Tibial nerve (tissue), 4 donors: ENCODE measurements at places on chromosomes 3 and 15.

DNA sequence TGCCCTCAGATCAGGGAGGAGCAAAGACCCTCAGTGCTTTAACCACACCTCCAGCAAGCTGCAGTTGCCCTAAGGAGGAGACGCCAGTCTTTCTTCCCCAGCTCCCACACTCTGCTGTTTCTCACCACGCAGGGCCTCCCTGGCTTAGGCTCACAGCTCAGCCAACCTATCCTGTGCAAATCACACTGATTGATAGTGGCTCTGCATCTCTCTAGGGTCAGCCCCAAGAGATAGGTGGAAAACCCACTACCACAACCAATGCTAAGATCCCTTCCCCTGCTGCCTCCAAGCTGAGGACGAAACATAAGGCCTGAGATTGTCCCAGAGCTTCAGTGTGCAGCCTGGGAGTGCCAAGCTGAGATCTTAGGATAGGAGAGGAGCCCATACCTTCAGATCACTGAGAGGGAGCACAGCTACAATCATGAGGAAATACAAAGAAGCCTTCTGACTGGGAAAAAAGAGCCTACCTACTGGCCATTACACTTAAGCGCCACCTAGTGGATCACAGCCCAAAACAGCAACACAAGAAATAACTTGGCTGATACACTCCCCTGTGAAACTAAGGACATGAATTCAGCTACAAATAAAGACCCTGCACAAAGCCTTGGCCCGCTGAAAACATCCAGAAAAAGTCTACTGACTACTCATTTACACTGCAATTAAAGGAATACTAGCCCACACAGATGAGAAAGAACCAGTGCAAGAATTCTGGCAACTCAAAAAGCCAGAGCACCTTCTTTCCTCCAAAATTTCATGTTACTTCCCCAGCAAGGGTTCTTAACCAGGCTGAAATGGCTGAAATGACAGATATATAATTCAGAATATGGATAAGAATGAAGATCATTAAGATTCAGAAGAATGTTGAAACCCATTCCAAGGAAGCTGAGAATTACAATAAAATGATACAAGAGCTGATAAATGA, 271.5 kb upstream of the DCBLD2 start:
- DNase-seq: peak; percentile 62

GRCh38 chr3:88930611-88931010, 176.8 kb upstream of the EPHA3 start:
- DNase-seq: no peak

DNA sequence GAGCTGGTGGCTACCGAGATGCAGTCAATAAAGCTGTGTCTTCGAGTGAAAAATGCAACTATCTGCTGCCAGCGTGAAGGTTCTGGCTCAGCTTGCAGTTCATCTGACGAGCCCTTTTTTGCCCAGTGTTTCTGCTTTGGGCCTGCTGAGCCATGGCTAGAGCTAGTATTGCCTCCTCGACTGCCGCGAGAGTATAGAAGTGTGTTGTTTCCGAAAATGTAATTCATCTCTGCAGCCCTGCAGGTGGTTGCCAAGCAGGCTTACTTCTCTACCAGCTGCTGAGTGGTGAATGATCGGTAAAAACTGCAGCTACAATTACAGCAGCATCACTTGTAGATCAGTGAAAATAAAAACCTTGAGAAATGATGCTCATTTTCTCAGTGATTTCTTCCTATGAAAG, 114.8 kb downstream of the DLG1 start:
- DNase-seq: no peak

DNA sequence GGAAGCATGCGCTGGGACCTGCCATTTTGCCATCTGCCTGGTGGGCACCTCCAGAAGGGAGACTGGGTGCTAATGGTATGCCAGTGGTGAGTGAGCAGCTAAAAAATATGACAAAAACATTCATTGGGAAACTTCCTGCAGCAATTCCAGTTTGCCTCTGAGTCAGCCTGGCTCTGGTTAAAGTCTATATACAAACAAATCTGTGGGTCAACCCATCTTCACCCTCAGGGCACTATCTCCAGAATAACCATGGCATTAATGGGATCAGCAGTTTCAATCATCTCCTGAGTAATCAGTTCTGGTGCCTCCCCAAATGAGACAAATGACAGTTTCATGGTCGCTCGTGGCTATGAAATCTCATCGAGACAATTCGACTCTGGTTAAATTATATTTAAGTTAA, 21.5 kb downstream of the FRMD4B start:
- DNase-seq: no peak

DNA sequence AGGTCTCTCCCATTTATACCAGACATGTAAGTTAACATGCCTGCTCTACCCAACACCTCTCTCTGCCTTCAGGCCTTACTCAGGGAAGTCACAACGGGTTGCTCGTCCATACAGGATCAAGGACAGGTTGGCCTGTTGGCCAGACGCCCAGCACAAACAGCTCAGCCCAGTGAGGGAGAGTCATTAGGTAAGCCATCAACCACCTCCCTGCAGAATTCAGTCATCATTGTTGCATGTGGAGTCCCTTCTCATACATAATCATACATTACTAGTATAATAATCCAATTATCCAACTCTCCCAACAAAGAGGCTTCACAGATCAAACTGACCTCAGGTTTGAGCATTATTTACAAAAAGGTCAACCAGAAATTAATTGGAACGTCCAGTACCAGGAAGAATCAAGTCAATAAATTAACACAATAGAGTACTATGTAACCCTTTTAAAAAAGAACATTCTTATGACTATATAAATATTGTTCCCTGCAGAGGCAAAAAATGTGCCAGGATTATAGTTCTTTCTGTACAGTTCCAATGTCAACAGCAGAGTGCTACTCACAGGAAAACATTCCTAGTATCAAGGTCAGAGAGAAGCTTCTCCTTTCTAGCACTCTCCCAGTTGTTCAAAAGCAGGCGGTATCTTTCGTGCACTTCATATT, 33.2 kb downstream of the HOMER2 start:
- peak; percentile 8 for DNase-seq

DNA sequence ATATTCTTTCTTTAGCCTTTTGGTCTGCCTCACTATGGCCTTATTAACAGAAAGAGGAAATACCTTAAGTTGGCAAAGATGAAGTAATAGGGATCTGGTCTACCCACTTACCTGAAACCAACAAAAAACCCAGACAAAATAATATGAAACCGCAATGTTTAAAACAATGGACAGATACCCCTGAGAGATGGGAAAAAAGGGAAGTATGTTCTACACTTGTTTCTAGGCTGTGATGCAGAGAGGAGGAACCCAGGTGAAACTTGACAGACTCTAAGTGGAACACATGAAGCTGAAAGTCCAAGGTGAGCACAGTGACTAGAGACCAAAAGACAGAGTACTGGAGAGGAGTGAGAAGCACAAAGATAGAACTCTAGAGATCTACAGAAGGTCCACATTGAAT, 78.4 kb downstream of the NR2E3 start:
- no peak for DNase-seq

DNA sequence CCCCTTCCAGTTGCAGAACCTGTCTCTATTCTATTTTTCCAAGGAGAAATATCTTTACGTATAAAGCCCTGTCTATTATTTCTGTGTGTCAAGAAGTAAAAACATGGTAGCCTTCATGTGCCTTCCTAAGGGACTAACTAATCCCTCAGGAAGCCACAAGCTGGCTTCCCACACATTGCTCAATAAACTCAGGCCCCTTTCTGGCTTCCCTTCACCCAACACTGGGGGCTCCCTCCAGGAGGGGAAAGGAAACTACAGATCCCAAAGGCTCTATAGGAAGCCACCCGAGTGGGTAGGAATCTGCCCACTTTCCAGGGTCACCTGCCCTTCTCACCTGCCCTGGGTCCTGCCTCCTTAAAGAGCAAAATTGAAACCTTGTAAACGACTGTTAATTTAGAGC, 4.6 kb downstream of the TLE3 start:
- DNase-seq: no peak

DNA sequence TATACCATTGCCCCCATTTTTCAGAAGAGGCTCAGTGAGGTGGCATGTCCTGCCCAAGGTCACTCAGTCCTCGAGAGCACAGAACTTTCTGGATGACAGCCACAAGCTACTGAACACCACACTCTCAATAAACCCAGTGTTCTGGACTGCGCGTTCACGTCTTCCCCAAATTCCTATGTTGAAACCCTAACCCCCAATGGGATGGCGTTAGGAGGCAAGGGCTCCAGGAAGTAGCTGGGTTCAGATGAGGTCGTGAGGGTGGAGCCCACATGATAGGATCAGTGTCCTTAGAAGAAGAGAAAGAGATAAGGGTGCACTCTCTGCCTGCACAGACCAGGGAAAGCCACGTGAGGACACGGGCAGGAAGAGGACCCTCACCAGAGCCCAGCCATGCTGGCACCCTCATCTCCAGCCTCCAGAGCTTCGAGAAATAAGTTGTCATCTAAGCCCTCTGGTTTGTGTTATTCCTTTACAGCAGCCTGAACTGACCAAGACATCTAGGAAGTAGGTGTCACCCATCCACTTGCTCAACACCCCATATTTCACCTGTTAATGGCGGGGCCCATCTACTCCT, 324.0 kb downstream of the UACA start:
- no peak for DNase-seq

DNA sequence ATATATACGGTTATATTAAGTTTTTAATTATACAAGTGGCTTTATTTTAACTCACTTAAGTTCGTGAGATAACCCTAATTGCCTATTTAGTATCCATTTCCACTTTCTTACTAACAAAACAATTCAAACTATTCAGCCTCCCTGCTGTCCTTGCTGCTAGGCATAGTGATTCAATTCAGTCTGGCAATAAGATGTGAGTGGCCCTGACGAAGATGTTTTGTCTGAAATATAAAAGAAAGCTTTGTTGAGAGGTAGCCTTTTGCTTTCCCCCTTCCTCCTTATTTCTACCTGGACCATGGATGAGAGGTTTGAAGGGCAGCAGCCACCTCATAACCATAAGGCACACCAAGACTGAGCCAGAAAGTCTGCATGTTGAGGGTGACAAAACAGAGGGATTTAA, 89.3 kb upstream of the TRIM42 start:
- DNase-seq: no peak

- no peak for DNase-seq
Measured at GRCh38 chr15:90305932-90306331, 40.5 kb downstream of the NGRN start.

GRCh38 chr3:145197051-145197820, 963.7 kb downstream of the PLOD2 start:
- no peak for DNase-seq

GRCh38 chr3:17442332-17443049, 299.9 kb downstream of the TBC1D5 start:
- no peak for DNase-seq

GRCh38 chr3:188824566-188824965, 347.2 kb upstream of the TPRG1 start:
- DNase-seq: no peak

- DNase-seq: no peak
Measured at GRCh38 chr3:4983739-4984510, 4.7 kb downstream of the BHLHE40 start.

GRCh38 chr3:179962629-179963387, 73.9 kb downstream of the PEX5L start:
- no peak for DNase-seq

GRCh38 chr3:129521611-129522010, 6.8 kb upstream of the RHO start:
- DNase-seq: no peak

GRCh38 chr15:63363292-63363691, 18.4 kb downstream of the CA12 start:
- DNase-seq: no peak

DNA sequence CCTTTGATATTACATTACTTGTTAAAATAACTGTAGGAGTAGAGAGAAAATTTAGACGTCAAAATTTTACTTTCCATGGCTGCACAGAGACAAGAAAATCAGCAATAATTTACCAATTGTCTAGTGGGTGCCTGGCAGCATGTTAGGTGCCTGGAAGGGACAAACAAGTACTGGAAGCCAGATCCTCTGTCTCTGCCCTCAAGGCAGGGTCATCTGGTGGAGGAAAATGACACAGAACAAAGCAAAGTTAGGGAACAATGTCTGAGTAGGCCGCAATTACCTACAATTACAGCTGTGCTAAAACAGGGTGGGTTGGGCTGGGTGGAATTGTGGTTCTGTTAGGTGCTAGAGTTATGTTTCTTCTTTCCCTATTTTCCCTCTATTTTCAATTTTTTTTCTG, 7.4 kb downstream of the CCDC174 start:
- no peak for DNase-seq

- no peak for DNase-seq
Measured at GRCh38 chr3:135924506-135924905, 41.0 kb upstream of the PPP2R3A start.

DNA sequence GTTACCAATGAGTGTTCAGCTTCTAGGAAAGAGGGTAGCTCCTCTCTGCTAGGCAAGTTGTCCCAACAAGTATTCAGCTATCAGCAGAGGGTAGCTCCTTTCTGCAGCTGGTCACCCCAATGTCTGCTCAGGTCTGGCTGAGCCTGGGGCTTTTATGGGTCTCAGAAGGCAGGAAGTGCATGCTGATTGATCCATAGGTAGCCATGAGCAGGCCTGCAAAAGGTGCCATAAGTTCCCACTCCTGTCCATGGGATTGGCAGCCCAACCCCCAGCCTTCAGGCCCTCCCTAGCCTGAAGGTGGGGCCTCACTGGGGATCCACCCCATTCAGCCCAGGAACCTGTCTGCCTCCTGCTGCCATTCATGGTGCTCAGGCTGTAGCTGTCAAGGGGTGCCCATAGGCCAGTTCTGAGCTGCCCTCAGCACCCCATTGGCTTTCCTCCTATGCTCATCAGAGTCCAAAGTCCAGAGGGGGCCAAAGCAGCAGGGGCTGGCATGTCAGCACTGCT, 34.6 kb upstream of the DNAJC13 start:
- no peak for DNase-seq

DNA sequence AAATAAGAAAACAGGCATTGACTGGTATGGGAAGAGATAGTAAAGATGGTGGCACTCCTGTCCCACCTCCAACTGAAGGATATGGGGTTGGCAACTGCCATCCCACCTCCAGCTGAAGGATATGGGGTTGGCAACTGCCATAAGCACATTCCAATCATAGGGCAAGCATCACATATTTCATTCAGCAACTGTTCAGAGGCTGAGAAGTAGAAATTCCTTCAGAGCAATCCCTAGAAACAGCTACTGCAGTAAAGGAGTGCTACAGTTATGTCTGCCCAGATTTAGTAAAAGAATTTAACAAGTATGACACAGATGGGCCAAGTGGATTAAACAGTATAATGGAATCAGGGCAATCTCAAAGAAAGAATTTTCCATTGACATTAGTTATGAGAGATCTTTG, 156.8 kb downstream of the IMPG2 start:
- no peak for DNase-seq

DNA sequence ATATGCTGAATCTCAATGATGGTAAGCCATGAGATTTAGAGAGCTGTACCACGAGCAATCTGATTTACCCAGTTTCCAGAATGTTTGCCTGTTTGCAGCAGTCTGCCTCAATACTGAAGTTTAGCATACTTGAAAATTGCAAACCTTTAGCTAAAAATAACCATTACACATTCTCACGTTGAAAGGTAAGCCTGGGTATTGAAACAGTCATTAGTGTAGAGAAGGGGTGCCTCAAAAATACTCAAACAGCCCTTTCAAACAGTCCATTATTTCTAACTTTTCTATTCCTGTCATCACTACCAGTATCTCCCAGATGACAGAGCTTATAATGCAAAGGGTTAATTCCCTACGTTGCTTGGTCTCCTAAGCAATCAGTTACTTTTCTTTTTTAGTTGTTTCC, 111.8 kb upstream of the MBNL1 start:
- no peak for DNase-seq

- no peak for DNase-seq
Measured at GRCh38 chr3:165754219-165755007, 82.8 kb downstream of the BCHE start.
